ENCODE measurements at places on chromosomes 3 and 15.

- DNase-seq, result no peak
These were observed 1009.6 kb downstream of the ROBO2 start for GRCh38 chr3:78049521-78049920.

DNA sequence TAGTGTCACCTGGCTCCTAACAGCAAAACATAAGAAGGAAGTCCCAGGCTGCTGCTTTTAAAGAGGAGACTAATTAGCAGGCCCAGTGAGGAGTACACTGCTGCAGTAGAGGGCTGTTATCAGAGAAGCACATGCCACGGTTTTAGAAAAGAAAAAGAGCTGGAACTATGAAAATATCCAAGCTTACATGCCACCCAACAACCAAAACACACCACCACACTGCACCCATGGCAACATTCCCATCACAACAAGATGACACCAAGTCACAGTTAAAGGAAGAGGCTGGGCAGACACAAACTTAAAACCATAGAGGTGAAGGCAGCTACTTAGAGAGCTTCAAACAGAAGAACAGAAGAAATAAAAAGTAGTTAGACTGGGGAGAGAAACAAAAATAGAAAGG is 37.0 kb downstream of the NPTN start:
- no peak for DNase-seq

DNA sequence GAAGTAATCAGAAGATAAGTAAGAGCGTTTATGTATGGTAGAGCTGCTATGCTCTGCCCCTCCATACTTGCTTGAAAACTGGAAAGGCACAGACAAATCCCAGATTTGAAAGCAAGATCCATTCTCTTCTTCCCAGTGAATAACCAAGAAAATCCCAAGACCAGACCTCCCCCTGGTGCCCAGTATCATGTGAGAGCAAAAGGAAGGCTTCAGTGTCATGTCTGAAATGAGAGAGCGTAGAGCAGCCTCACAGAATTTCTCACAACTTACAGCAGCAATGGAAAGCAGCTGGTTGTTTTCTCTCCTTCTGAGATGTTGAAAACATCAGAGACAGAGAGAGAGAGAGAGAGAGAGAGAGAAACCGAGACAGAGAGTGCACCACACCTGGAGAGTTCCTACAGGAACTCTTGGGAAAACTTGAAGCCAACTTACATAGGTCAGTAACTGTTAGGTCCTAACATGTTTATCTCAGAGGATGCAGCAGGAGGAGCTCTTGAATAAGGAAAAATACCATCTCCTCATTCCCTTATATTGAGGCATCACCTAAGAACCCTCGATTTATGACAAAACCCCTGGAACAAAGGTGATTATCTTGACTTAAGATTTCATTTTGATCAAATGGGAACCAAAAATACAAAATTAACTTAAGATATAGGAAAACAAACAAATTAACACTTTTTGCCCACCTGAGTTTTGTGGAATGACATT is 273.3 kb downstream of the NSUN3 start:
- peak; percentile 2 for DNase-seq

- DNase-seq, result peak; percentile 61
These were observed 131.6 kb downstream of the CHCHD6 start for GRCh38 chr3:126835472-126836219.

DNA sequence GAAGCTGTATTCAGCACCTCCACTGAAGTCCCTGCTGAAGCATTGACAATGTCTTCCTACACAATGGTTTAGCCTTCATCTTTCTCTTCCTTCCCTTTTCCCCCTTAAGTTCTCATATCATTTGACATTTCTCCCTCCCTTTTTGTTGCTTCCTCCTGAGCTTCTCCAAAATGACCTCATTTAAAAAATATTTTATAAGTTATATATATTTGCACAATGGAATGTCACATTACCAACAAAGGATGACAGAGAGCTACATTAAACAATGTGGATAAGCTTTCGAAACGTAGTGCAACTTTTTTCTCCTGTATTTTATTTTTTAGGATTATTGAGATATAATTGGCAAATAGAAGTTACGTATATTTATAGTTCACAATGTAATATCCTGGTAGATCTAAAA is 13.2 kb upstream of the DLG1 start:
- DNase-seq, result no peak

GRCh38 chr3:69490971-69491370 is 105.1 kb upstream of the FRMD4B start:
- no peak for DNase-seq

- DNase-seq, result no peak
These were observed 7.4 kb downstream of the ZDHHC19 start for GRCh38 chr3:196203846-196204245.

- peak; percentile 13 for DNase-seq
These were observed 577.7 kb downstream of the MECOM start for GRCh38 chr3:169085827-169086226.

- no peak for DNase-seq
These were observed 462.1 kb downstream of the C3orf38 start for GRCh38 chr3:88611826-88612326.

GRCh38 chr3:12472796-12473195 is 11.5 kb upstream of the TSEN2 start:
- no peak for DNase-seq

DNA sequence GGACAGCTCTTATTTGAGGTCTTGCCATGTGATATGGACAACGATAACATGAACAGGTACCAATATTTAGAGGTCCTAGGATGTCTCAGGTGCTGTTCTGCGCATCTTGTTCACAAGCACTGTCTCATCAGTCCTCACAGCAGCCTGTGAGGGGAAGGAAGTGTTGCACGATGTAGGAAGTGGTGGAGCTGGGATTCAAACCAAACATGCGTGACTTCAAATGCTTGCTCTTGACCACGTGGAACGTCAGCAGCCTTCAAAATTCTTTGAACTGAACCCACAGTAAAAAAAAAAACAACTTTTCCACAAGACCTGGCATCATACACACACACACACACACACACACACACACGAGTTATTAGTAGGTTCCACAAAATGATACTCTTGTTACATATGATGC is 153.4 kb upstream of the SMAD3 start:
- no peak for DNase-seq

DNA sequence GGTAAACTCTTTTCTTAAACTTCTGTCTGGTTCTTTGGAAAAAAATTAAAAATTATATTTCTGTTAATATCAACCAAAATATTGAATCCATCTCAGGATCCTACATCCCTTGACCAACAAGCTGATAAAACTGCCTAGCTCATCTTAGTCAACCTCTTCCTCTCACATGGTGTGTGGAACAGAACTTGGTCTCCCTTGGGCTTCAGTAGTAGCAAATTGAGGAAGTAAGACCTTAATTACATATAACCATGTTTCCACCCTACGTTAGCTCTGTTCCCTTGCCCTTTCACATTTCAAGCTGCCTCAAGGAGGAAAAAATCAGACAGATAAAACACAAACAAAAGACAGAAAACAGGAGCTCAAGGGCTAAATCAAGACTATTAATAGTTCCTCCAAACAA is 116.4 kb downstream of the GREM1 start:
- no peak for DNase-seq

- DNase-seq, result no peak
These were observed 32.5 kb downstream of the RAB27A start for GRCh38 chr15:55257012-55257670.

DNA sequence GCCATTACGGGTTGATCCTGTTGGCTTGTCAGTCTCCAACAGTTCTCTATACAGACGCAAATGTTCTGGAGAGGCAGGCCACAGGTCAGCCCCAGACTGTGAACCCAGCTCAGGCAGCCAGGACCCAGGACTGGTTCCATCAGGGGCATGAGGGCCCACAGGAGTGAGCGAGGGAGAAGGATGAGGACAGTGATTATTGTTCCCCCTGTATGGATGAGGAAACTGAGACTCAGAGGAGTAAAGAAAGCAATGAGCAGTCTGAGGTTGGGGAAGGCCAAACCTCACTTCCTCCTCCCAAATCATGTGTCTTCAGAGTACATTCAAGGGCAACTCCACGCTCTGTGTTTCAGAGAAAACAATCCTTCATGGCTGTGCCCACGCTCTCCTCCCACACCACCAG is 121.9 kb downstream of the RPLP1 start:
- DNase-seq, result no peak

DNA sequence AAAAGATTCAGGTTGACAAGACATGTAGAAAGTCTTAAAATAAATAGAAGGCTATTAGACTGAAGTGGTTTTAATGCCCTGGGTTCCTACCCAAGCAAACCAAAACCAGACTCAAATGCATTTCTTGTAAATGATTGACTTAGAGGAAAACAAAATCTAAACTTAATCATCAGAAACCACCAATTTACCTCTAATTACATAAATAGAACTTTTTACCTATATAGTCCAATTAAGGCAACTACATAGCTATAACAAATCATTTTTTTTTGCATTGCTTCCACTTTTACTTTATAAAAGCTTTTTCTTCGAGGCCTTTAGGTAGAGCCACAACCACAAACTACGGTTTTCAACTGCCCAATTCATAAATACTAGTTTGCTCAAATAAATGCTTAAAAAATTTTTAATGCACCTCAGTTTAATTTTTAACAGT is 231.3 kb upstream of the ARHGEF26 start:
- no peak for DNase-seq

GRCh38 chr3:160842021-160843005 is 86.3 kb downstream of the PPM1L start:
- DNase-seq, result no peak
